ENCODE measurements at places on chromosomes 3 and 15. TPM values are rescaled to one million over a fixed set of nuclear protein-coding genes. Genes with fewer than 3 reads are reported as not detected.

Gene ACKR2
- not detected for total RNA-seq

- DNase-seq = peak; percentile 45
Observed at GRCh38 chr3:119240101-119240590, 532 bp downstream of the B4GALT4 start.

Gene CEP19
- total RNA-seq = 1.3 TPM

Gene CCDC54
- total RNA-seq = not detected

DNA sequence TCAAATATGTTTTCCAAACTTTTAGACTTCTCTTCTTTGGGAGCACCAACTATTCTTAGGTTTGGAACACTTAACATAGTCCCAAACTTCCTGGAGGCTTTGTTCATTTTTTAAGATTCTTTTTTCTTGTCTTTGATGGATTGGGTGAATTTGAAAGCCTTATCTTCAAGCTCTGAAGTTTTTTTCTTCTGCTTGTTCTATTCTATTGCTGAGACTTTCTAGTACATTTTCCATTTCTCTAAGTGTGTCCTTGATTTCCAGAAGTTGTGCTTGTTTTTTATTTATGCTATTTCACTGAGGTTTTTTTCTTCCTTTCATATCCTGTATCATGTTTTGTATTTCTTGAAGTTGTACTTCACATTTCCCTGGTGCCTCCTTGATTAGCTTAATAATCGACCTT, 97.5 kb downstream of the PLSCR2 start:
- no peak for DNase-seq

Gene TIPARP
- 5.9 TPM for total RNA-seq

DNA sequence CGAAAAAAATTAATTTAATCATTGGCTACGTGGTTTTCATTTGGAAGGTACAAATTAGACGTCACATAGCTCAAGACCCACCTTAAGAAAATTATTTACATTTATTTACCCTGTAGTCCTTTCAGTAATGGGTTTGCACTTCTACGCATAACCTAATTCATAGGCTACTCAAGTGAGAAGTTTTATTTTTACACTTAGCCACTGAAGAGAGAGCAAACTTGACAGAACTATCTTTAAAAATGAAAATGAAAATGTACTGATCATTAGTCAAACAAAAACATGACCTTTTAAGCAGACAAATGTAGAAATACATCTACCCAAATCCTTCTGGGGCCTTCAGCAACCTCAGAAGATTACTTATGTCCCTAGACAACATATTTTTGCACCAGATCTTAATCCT, 269.4 kb upstream of the TTC14 start:
- DNase-seq = no peak

Gene CFAP91
- total RNA-seq = 2.2 TPM

Gene TMEM87A
- 43.3 TPM for total RNA-seq

Data from H9 (cell line).